ENCODE measurements at places on chromosomes 12 and 14.

- no peak for DNase-seq
Measured at GRCh38 chr12:67457136-67457535, 188.0 kb downstream of the CAND1 start.

- no peak for DNase-seq
Measured at GRCh38 chr14:72851635-72852034, 42.3 kb downstream of the DPF3 start.

DNA sequence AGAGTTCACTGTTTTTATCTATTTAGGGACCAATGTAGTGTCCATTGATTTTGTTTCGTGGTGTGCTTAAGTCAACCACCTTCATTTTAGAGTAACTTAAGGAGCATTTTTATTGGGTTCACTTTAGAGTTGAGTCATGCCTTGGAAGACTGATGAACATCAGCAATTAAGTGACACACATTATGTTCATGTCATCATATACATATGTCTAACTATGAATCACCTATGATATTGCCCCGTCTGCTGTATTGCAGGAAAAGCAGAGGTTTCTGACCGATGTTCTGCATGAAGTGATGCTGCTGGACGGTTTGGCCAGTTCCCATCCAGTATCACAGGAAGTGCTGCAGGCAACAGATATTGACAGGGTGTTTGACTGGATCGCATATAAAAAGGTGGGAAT, 227.1 kb downstream of the TRHDE start:
- DNase-seq = no peak

- no peak for DNase-seq
Measured at GRCh38 chr12:68831272-68831671, 23.3 kb downstream of the MDM2 start.

GRCh38 chr12:23941780-23942179, 7.7 kb downstream of the SOX5 start:
- DNase-seq = no peak

DNA sequence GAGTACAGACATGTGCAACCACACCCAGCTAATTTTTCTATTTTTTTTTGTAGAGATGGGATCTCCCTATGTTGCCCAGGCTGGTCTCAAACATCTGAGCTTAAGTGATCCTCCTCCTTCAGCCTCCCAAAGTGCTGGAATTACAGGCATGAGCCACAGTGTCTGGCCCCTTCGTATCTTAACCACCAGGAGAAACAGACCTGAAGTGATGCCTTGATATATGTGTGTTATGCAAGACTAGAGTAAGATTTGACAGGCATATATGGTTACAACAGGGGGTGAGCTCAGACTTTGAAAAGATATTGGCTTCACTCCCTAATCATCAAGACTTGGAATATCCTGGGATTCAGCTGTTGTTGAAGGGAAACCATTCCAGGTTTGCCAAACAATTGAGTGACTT, 10.7 kb upstream of the GALNT6 start:
- DNase-seq = no peak

GRCh38 chr12:118397708-118398440, 21.5 kb downstream of the SUDS3 start:
- no peak for DNase-seq

- no peak for DNase-seq
Measured at GRCh38 chr12:104412681-104413080, 44.1 kb upstream of the CHST11 start.

DNA sequence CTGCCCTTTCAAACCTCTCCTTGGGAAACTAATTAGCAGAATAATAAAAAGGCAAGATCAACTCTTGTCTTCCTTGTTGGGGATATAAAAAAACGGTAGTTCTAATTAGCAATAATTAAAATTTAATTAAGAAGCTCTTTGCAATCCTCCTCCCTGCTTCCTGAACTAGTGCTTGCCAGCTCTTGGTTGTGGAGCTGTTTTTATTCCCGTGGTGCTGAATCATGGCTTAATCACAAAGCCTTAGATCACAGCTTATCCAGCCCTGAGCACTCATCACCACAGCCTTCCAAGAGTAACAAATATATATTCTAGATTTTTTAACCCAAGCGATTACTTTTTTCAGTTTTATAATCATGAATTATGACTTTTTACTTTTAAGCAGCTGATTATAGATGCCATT, 63.2 kb upstream of the INSM2 start:
- DNase-seq = no peak

Data from activated naive CD4-positive, alpha-beta T cell treated with Interleukin-2 at 50 U/mL for 16 hours (primary cell).